Fibroblast of skin of right biceps (primary cell): ENCODE measurements at places on chromosomes 6 and 20.

DNA sequence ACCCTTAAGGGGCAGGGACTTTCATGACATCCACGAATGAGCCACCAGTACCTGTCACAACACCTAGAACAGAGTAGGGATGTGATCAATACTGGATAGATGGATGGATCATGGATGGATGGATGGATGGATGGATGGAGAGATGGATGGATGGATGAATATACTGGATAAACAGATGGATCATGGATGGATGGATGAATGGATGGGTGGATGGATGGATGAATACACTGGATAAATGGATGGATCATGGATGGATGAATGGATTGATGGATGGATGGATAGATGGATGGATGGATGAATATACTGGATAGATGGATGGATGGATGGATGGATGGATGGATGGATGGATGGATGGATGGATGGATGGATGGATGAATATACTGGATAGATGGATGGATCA lies 73.0 kb downstream of the PKHD1 start:
- DNase-seq, result no peak

GRCh38 chr20:14959506-14960475 lies 622.4 kb upstream of the FLRT3 start:
- DNase-seq, result peak; percentile 48

- DNase-seq, result no peak
Observed at GRCh38 chr20:54220722-54221121, 12.8 kb downstream of the PFDN4 start.

GRCh38 chr6:166563200-166563599 lies 23.3 kb downstream of the RAMACL start:
- DNase-seq, result no peak

GRCh38 chr6:83292900-83293843 lies 100.0 kb downstream of the RWDD2A start:
- DNase-seq, result no peak

DNA sequence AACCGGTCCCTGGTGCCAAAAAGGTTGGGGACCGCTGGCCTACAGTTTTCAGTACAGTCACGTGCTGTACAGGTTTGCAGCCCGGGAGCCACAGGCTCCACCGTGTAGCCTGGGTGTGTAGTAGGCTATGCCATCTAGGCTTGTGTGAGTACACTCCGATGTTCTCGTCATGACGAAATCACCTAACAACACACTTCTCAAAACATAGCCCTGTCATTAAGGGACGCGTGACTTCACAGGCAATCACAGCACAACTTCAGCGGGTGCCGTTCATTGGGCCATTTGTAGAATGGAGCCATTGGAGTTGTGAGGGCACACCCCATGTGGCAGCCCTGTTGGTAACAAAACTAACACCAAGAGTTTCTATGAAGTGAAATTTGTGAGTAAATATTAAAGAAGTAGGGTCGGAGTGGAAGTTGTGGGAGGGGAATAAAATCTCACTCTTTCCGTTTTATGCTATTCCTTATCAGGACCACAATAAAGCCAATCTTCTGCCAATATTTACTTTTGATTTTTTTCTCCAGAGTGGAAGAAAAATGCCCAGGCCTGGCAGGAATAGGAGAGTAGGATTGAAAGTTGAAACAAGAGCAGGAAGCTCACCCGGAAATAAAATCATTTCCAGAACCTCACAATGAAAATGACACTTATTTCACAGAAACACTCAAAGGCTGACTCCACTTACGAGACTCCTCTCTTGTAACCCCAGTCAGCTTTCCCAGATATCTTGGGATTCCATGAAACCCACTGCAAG lies 63.7 kb upstream of the PTPN1 start:
- DNase-seq, result no peak

DNA sequence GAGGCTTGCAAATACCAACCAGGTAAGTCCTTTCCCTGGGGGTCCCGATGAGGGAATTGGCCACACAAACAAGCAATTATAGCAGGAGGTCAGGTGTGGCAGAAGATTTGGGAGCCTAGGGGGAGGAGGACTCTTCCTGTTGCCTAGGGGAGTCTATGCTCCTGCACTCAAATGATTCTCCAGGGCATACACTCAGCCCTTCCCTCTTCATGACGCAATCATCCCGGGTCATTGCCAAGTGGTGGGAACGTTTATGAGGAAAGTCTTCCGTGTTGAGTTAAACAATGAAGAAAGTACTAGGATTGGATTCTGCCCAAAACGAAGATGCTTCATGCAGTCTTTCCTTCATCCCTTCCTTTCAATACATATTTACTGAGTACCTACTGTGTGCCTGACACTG lies 186.5 kb upstream of the TSHZ2 start:
- DNase-seq, result peak; percentile 41

DNA sequence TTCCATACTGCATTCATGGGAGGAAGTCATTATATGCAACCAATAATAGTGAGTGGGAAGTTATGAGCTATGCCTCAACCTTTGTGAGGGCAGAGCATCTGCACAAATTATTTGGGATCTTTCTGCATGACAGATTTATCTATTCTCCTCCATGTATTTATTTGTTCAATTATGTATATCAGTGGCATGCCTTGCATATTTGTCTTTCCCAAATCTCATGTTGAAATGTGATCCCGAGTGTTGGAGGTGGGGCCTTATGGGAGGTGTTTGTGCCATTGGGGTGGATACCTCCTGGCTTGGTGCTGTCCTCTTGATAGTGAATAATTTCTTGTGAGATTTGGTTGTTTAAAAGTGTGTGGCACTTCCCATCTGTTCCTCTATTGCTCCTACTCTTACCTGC lies 1246.0 kb upstream of the CITED2 start:
- peak; percentile 58 for DNase-seq

- DNase-seq, result no peak
Observed at GRCh38 chr6:141736104-141736503, 396.6 kb upstream of the GJE1 start.

GRCh38 chr6:165181951-165182414 lies 127.4 kb downstream of the C6orf118 start:
- peak; percentile 87 for DNase-seq

DNA sequence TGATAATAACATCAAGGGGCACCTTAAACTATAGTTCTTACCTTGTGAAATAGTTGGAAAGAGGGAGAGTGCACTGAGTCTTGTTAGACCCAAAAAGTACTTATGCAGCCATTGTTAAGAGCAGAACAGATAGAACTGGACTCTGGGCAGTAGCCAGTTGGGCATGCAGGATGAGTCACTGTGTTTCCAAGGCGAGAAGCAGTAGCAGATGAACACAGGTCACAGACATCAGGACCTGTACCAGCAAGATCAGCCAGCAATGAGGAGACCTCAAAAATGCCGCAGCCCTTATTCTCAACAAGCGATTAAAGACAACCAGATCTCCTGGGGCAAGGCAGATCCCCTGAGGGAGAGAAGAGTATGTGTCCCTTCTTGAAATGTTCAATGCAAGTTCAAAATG lies 79.0 kb downstream of the SAMD3 start:
- DNase-seq, result no peak

- DNase-seq, result no peak
Observed at GRCh38 chr20:23962272-23962671, 26.3 kb downstream of the GGTLC1 start.

DNA sequence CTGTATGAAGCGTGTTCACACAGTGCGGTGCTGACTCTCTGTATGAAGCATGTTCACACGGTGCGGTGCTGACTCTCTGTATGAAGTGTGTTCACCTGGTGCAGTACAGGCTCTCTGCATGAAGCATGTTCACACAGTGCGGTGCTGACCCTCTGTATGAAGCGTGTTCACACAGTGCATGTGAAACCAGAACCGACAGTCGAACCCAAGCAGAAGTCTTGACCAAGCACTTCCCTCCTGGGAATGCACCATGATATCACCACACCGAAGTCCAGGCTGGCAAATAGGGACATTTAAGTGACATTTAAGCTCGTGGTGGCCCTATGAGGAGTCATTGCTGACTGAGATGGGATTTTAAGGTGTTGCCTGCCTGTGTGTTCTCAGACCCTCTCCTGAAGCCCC lies 11.3 kb upstream of the SERPINB1 start:
- DNase-seq, result no peak

DNA sequence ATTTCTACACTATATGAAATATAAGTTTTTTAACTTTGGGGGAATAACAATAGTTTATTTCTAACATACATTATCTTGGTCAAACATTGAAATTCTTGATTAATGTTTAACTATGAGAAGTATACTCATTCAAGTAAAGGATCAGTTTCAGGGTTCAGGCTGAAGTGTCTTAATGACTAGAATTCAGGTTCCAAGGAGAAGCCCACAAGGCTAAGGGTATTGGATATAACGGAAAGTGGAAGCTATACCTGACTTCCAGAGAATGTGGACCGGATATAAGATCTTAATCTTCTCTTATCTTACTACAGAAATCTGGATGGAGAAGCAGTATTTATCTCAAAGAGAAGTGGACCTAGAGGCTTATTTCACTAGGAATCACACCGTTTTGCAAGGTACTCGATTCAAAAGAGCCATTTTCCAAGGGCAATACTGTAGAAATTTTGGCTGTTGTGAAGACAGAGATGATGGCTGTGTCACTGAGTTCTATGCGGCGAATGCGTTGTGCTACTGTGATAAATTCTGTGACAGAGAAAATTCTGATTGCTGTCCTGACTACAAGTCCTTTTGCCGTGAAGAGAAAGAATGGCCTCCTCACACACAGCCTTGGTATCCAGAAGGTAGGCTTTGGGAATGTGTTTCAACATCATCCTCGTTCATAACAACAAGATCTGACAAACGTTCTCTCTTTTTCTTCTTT lies at the start of gene TINAG:
Gene TINAG, plus strand, starts transcription at position 153 of the 697 bp plus-strand sequence. Its CDS starts 110 bp downstream, at position 263.
- no peak for DNase-seq

DNA sequence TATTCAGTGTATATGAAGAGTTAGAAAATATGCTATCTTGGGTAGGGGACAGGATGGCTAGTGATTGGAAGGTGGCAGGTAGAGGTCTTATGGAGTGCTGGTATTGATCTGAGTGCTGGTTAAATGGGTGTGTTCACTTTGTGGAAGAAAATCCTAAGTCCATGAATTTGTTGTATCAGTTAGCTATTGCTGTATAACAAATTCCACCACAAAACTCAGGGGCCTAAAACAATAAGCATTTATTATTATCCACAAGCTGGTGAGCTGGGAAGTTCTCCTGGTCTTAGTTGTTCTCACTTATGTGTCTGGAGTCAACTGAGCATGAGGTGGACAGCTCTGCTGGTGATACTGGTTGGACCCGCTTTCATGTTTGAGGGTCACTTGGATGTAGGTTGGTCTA lies 212.2 kb upstream of the PLCB4 start:
- no peak for DNase-seq

- peak; percentile 71 for DNase-seq
Observed at GRCh38 chr20:56626367-56627121, 2.6 kb upstream of the TFAP2C start.

DNA sequence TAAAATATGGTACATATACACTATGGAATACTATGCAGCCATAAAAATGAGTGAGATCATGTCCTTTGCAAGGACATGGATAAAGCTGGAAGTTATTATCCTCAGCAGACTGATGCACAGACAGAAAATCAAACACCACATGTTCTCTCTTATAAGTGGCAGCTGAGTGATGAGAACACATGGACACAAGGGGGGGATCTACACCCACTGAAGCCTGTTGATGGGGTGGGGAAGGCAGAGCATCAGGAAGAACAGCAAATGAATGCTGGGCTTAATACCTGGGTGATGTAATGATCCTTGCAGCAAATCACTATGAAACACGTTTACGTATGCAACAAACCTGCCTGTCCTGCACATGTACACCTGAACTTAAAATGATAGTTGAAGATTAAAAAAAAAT lies 71.3 kb downstream of the MANEA start:
- no peak for DNase-seq

- no peak for DNase-seq
Observed at GRCh38 chr6:88709819-88710246, 253.6 kb downstream of the RNGTT start.

- DNase-seq, result peak; percentile 73
Observed at GRCh38 chr20:7859356-7859802, 80.9 kb downstream of the HAO1 start.

DNA sequence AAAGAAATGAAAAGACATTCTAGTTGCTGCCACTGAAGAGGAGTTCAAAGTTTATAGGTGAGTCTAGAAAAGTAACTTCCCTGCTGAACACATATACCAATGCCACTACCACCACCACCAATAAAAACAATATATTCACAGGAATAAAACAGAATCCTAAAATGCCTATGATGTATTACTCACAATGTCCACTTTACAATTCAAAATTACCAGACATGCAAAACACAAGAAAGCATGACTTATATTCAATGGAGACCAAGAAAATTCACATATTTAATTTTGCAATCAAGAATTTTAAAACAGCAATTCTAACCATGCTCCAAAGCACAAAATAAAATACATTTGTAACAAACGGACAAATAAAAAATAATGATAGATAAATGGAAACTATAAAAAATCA lies 385.3 kb upstream of the RUNX2 start:
- no peak for DNase-seq

DNA sequence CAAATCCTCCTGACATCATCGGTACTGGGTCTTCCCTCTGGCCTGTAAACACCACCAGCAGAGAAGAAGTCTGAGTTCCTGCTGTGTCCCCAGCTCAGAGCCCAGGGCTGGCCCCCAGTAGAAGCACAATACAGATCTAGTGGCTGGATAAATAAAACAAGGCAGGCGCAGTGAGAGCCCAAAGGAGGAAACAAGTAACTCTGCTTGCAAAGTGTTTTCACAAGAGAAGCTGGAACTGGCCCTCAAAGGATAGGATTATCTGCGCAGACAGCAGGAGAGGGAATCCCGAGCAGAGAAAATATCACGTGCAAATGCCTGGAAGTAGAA lies 205.1 kb downstream of the ZDHHC14 start:
- no peak for DNase-seq

- DNase-seq, result no peak
Observed at GRCh38 chr20:57539889-57540288, 14.9 kb upstream of the CTCFL start.

DNA sequence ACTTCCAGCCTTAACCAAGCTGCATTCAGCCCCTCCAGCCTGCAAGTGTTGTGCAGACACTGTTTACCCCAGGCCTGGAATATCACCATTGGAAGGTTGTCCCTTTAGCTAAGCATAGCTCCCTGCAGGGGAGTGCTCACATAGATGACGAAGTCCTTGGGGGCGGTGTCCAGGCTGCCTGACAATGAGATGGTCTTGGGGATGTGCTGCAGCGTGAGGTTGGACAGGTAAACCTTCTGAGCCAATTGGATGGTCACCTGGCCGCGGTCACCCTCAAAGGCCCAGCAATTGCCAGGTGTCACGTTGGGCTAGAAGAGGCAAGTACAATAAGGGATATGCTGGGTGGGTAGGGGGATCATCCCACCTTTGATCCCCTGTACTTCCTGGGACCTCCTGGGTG lies 18.6 kb downstream of the SUN5 start:
- DNase-seq, result no peak

- no peak for DNase-seq
Observed at GRCh38 chr6:26452631-26453235, 5.0 kb upstream of the BTN2A1 start.

GRCh38 chr20:31967830-31968249 lies at the start of gene XKR7:
Gene XKR7, plus strand, starts transcription at chr20:31968151. Its CDS starts 25 bp downstream, at chr20:31968176.
- DNase-seq, result no peak

GRCh38 chr20:10312111-10312510 lies 93.5 kb downstream of the SNAP25 start:
- DNase-seq, result peak; percentile 21

DNA sequence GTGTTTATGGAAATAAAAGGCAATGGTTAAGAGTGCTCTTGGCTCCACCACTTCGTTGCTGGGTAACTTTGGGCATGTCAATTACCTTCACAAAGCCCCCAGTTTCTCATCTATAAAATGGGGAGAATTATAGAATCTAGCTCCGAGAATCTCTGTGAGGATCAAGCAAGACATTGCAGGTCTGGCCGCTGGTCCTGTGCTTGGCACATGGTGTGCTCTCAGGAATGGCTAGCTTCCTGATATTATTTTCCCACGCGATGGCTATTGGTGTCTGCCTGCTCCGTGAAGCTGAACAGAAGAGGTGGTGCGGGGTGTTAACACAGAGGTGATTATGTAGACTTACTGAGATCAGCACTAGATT lies 57.0 kb downstream of the NOX3 start:
- DNase-seq, result no peak
